ENCODE measurements at places on chromosomes 13 and 19.

- DNase-seq, result no peak
These were observed 35.3 kb downstream of the CERS4 start for GRCh38 chr19:8244442-8244841.

- no peak for DNase-seq
These were observed 18.2 kb downstream of the ARHGAP33 start for GRCh38 chr19:35793381-35794165.

GRCh38 chr13:26062853-26063444, 11.1 kb upstream of the SHISA2 start:
- no peak for DNase-seq

GRCh38 chr13:40394304-40394985, 272.0 kb downstream of the FOXO1 start:
- DNase-seq, result no peak

DNA sequence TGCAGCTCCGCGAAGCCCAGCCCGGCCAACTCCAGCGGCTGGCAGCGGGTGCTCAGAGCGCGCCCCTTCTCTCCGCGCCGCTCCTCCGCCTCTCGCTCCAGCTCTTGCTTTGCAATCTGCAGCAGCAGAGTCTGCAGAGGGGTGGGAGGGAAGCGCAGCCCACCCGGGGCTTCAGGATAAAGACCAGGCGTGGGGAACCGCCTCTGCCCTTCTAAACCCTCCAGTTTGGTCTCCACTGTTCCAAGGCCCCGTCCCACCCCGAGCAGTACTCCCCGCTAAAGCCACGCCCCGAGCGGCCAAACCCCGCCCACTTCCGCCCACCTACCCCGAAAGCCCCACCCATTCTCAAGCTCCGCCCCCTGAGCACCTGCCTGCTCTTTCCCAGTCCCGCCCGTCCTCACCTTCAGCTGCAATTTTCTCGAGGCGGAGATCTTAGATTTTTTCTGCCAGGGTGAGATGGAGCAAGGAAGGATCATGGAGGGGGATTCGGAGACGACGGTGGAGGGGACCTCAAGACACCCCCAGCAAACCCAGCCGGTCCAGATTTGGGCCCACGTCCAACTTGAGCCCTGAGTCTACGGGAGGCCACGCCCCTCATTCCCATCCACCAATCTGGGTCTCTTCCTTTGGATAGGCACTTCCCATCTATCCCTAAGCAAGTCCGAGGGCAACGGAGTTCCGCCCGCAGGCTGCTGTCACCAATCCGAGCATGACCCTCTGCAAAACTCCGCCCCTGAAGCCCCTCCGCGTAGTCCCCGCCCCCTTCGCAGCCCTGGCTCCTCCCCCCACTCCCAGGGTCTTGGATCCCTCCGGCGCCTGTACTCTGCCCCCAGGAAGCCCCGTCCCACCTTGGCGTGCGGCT, 1.1 kb downstream of the TNNI3 start:
- DNase-seq, result peak; percentile 53

GRCh38 chr19:31983647-31984046, 361.8 kb upstream of the ZNF507 start:
- no peak for DNase-seq

DNA sequence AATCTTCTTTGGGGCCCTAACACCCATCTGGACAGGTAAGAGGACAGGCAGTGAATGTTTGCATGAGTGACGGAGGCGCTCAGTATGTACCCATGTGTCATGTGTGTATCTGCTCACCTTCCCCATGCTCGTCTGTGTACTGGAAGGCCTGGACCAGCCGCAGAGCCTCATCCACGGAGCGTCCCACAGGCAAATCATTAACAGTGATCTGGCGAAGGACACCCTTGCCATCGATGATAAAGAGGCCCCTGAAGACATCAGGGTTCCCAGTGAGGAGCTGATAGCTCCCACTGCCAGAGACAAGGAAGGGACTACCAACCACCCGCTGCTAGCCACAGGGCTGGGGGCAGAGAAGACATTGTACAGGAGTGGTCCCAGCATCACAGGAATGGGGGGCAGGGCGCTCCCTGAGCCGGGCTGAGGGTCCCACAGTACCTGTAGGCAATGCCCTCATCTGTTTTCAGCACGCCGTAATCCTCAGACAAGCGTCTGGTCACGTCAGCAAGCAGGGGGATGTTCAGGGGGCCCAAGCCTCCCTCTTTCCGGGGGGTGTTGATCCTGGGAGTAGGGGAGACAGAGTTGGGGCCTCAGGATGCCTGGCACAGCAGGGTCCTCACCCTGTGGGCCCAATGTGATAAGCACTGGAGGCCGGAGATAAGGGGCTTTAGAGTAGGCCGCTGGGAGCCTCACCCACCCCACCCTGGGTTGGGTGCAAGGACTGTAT, 1.7 kb downstream of the PRDX2 start:
- DNase-seq, result no peak

DNA sequence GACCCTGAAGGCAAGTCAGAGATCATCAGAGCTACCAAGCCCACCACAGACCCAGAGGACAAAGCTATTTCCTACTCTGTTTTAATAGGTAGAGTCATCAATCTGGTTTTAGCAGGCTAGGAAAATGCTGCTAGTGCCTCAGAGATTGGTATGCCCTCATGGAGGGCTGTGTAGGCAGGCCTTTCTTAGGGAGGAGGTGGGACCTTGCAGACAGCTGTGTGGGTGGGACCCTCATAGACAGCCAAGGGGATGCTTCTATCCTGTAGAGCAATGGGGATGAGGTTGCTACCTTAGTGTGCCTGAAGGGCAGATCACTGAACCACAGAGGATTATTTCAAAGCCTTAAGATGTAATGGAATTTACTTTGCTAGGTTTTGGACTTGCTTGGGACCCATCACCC, 534.9 kb upstream of the KLF12 start:
- DNase-seq, result no peak

DNA sequence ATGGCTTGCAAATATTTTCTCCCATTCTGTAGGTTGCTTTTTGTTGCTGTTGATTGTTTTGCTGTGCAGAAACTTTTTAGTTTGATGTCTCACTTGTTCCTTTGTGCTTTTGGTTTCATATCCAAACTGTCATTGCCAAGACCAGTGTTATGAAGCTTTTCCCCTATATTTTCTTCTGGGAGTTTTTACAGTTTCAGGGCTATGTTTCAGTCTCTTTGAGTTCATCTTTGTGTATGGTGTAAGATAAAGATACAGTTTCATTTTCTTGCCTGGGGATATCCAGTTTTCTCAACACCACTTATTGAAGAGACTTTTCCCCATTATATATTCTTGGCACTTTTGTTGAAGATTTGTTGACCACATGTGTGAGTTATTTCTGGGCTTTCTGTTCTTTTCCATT, 139.9 kb downstream of the MRPL57 start:
- DNase-seq, result no peak

GRCh38 chr13:22648320-22648801, 532.4 kb upstream of the SGCG start:
- DNase-seq, result no peak

GRCh38 chr19:49210108-49210900, 52.7 kb downstream of the TRPM4 start:
- DNase-seq, result peak; percentile 57

- no peak for DNase-seq
These were observed 591.5 kb upstream of the PCDH9 start for GRCh38 chr13:67821606-67822005.

DNA sequence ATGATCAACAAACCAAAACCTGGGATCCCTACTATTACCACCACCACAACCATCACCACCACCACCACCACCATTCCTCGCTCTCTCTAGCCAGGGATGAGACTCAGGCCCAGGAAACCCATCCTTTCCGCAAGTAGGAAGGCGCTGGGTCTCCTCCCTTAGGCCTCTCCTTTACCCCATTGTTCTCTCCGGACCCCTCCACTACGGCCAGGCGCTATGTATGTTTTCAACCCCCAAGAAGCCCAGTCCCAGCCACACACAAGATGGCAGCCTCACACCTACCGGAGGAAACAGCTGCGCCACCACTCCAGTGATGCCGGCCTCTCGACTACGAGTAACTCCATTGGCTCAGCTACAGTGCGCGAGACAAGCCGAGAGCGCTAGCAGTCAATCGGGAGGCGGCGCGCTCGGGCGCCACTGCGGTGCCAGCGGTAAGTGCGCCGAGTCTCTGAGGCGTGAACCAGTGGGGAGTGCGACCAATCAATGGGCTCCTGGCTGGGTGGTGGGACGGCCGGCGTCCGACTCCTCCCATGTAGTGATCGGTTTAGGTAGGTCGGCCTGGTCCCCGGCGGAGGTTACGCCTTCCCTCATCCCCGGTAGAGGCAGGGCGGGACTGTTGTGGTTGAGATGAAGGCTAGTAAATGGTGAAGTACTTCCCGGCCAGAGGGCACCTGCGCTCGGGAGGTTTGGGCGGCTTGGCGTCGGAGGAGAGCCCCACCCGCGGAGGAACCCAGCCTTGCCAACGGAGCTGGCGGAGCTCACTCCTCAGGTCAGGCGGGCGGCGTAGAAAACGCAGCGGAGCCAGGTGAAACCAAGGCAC, at the start of the genes CAB39L and SETDB2:
Gene CAB39L, minus strand, starts transcription at position 361 of the 820 bp plus-strand sequence. CDS start 61,154 bp downstream, outside the sequence.
Gene SETDB2, plus strand, starts transcription at position 571 of the 820 bp plus-strand sequence. CDS start 7,620 bp downstream, outside the sequence.
- DNase-seq, result peak; percentile 94

All from stimulated activated CD4-positive, alpha-beta T cell treated with anti-CD3 and anti-CD28 coated beads, Interleukin-2, amount 100 ng/mL, for 48 hours (primary cell).